ENCODE measurements at places on chromosomes 2 and 18.

GRCh38 chr2:199307461-199307860 lies 150.3 kb downstream of the SATB2 start:
- DNase-seq, result no peak

GRCh38 chr2:31231571-31232302 lies 2.2 kb upstream of the EHD3 start:
- no peak for DNase-seq

- no peak for DNase-seq
Observed at GRCh38 chr18:77970814-77971213, 721.2 kb downstream of the GALR1 start.

DNA sequence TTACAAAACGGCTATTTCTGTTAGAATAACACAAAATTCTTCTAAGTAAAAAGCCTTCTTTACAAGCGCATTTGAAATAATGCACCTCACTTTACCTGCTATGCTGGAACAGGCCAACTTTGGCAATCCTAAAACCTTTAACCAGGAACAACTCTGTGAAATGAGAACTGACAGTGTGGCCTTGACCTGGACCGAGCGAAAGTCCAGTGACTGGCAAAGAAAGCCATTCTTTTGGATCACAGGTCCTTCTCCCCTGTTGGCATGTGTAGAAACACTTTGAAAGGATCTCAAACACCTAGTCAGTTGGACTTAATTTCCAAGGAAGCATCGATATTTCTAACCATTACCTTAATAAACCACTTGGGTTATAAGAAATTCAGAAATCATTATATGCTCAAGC lies 21.2 kb downstream of the MAPRE2 start:
- no peak for DNase-seq

GRCh38 chr2:31534636-31535035 lies 46.1 kb downstream of the SRD5A2 start:
- DNase-seq, result no peak
